Endothelial cell of umbilical vein (primary cell): ENCODE measurements at places on chromosomes 7 and 10.
A peak's percentile ranks its signal among the peaks of the same experiment; 100 is the strongest.

- DNase-seq, result no peak
These were observed 47.1 kb downstream of the PAPSS2 start for GRCh38 chr10:87706731-87707130.

DNA sequence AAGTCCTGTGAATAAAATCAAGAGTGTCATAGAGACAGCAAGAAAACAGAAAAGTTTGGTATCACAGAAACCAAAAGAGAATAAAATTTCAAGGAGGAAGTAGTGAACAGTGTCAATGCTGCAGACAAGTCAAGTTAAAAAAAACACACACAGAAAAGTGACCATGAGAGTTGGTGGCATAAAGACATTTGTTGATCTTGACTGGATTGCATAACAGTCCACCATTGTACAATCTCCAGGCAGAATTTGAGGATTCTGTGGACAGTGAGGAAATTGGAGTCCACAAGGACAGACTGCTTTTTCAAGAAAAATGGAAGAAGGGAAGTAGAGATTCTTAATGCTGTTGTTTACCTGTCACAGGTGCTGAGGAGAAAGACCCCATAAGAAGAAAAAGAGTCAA, 412.5 kb downstream of the PLXDC2 start:
- no peak for DNase-seq

- no peak for DNase-seq
These were observed 603 bp upstream of the HECW1 start for GRCh38 chr7:43111630-43112458.

GRCh38 chr7:133753513-133753912, 373.6 kb upstream of the LRGUK start:
- DNase-seq, result no peak

GRCh38 chr10:107238275-107238674, 73.8 kb upstream of the SORCS1 start:
- no peak for DNase-seq

DNA sequence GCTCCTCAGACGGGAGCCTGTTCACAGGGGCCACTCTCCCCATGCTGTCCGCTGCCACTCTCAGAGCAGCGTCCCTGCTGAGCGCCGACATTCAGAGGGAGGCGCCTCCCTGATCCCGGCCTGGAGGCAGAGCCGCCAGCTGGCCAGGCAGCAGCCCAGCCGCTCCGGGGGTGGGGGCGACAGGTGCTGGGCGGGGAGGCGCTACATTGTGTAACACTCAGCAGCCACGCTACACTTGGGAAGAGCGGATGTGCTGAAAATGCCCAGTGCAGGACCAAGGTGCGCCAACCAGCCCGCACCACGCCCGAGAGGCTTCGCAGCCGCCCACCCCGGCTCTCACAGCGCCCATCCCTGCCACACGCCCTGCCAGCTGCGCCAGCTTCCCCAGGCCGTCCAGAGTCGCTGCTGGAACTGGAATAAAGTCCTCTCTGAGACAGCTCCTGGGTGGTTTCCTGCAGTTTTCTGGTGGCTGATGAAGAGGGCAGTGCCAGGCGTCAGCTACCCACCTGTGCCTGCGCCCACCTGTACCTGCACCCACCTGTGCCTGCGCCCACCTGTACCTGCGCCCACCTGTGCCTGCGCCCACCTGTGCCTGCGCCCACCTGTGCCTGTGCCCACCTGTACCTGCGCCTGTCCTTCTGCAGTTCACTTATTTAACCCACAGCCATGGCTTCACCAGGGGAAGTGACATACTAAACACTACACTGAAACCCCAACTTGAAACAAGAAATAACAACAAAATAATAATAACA, 25.7 kb downstream of the STK32C start:
- DNase-seq, result no peak

DNA sequence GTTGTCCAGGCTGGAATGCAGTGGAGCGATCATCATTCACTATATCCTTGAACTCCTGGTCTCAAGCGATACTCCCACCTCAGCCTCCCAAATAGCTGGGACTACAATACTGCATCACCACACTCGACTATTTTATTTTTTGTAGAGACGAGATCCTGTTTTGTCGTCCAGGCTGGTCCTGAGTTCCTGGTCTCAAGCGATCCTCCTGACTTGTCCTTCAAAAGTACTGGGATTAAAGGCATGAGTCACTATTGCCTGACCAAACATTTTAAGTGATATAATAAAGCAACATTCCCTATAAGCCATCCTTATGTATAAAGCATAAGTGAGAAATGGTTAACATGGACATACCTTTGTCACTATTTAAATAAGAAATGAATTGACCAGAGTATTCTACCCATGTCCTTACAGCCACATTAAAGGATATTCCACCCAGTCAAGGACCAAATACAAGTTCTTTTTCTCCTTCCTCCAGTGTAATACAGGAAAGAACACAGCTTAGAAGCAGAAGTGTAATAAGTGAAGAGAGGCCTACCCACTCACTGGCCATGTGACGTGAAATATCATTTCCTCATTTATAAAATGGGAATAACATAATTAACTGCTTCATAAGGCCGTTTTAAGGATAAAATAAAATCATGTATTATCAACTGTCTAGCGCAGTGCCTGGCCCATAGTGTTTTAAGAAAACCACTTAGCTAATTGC, 82.0 kb downstream of the DOCK4 start:
- no peak for DNase-seq

DNA sequence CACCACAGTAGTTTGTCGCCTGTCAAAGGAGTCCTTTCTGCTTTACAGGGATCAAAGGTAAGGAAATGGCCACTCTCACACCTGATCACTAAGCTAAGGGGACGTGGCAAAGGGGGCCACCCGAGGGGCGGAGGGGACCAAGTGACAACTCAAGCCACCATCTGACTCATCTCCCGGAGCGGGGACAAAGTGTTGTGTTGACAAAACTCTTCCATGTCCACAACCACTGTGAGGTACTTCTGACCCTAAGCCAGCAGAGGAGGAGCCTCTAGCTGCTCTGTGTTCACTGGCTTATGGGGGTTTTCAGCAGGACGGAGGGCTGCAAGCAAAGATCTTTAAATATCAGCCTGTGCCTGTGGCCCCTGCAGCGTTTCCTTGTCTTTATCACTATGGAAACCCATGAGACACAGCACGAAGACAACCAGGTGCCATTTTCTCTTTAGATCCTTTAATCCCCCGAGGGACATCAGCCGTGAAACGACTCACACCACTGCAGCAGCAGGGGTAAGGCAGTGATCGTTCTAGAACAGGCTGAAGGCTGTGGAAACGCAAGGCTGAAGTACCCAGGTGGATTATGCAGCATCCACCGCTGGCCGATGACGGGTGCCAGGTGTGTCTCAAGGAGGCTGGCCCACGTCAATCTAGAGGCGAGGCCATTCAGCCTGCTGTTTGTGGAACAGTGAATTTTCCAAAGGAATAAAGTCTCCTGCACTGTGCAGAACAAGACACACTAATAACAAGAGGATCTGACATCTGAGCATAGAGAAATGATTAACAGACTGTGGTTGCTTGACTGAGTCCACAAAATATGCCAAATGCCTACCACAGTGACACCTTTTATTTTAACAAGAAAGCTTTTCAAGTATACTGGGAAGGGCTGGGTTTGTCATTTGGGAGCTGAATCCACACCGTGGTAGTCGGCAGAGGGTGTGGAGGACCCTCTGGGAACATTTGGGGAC, 26.6 kb upstream of the DDC start:
- no peak for DNase-seq

GRCh38 chr7:2799253-2799652, 44.9 kb downstream of the GNA12 start:
- DNase-seq, result no peak

- DNase-seq, result no peak
These were observed 158.5 kb downstream of the CDH23 start for GRCh38 chr10:71555087-71555723.

- peak; percentile 30 for DNase-seq
These were observed 21.9 kb downstream of the DPY19L1 start for GRCh38 chr7:35015346-35015859.

DNA sequence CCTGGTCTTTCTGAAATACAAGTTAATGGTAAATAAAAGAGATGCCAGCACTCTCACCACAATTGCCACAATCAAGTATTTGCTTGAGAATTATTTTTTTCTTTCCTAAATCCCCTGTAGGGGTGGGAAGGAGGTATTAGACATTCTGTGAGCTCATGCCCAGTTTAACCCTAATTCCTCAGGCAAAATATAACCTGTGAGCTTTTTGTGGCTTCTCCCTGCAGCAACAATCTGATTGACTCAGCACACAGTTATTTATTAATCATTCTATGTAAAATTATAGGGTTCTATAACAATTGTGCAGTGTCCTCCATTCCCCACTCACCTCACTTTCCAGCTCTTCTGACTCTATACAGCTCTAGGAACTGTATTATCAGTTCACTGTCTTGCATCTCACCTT, 66.3 kb downstream of the GLI3 start:
- no peak for DNase-seq

- no peak for DNase-seq
These were observed 17.3 kb downstream of the DAGLB start for GRCh38 chr7:6430271-6430940.

DNA sequence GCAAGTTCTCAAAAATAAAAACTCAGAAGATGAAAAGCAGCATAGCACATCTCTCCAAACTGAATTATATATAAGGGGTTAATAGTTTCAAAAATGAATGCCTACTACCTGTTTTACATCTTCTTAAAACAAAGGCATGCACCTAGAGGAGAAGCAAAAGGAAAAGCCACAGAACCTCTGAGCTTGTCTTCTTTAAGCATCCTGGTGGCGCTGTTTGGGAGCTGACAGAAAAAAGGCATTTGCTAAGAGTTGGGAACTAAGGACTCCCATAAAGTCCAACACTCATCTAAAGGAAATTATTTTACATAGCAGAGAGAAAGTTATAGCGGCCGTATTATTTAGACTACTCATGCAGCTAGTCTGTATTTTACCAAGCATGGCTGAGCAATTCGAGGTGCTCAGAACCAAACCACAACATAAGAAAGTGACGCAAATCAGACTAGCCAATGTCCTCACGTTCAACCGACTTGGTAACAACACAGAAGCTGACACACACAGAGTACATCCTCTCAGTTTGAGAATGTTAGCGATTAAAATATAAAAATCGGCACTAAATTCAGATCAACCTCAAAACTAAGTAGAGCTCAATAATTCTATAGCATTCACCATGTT, 38.8 kb downstream of the PTN start:
- no peak for DNase-seq

DNA sequence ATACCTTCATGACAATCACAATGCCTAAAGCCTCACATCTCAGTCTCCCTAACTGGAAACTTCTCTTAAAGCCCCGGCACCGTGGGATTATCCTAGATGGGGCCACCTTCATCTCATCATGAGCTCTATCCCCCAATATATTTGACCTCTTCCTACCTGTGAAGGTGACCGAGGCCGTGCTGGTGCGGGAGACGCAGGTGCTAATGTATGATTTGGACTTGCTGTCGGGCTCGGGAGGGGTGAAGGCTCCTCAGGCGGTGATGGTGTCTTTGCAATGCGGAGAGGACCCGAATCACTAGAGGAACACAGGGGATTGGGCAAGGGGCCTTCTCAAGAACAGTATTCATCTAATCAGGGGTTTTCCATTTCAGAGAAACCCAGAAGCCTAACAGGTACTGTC, 168.4 kb downstream of the AMPH start:
- no peak for DNase-seq

DNA sequence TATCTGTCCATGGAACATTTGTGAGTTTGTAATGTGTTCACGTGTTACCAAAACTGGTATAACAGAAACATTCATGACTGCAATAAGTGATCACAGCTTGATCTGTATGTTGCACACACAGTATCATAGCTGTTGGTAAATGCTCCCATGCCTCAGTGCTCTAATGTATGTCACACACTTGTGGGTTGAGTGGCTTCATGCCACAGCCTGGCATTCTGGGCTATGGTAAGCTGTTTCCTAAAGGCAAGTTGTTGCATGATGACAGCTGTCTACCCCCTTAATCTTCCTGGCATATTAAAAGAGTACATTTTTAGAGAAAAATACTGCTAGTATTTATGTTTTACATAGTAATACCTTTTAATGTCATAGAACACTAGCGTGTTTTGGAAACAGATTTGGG, 35.2 kb downstream of the PRPF18 start:
- DNase-seq, result no peak

- no peak for DNase-seq
These were observed 4.8 kb downstream of the RUFY2 start for GRCh38 chr10:68402276-68402675.

GRCh38 chr10:115665549-115665948, 572.4 kb downstream of the ATRNL1 start:
- DNase-seq, result no peak

DNA sequence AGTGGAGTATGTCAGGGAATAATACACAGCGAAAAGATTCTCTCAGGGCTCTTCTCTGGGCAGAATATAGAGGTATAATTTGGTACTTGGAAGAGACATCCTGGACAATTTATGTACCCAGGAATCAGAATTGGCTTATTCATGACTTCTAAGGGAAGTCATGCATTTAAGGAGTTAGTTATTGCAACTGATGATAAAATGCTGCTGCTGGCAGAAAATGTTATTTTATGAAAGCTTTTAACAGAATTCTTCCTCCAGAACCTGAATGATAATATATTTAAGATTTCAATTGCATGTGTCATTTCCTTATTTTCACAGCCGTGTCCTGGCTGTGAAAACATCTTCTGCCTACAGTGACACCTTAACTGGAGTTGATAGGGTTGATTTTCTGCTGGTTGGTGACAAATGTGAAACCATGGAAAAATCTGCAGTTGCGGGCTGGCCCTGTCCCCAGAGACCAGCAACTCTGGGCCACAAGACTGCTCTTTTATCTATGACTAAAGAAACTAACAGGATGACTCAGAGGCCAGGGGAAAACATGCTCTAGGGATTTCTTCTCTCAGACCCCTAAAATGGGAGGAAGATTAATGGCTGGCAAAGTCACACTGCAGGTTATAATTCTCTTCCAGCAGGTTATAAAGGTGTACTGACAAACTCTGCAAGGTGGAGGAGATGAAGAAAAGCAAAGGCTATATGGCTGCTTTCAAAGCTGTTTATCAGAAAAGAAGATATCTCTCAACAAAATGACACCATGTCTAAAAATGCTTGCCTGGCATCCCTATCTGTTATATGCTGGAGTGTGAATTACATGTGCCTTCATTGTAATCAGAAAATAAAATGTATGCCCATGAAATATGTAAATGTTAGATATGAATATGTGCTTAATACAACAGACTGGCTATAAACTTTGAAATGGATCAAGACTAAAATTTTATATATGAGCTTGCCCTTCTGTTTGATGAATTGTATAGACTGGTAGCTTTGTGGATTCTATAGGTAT, 12.1 kb upstream of the TRUB1 start:
- peak; percentile 77 for DNase-seq

GRCh38 chr7:30322271-30323005, 38.0 kb downstream of the ZNRF2 start:
- no peak for DNase-seq

DNA sequence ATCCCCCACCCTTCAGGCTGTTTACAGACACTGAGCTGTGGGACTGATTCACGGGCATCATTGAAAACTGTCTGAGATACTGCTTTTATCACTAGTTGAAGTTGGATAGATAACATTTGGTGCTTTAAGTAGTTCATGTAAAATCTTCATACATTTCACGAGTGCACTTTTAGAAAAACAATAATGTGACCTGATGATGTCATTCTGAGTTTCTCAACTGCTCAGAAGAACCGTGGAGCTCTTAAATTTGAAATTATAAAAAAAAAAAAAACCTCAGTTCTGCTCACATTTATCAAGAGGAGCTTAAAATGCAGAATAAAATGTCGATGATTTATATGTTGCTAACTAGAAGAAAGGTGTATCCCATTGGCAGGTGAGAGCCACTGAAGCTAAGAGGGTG, 81.5 kb downstream of the GALNT11 start:
- DNase-seq, result no peak

GRCh38 chr10:71766717-71767419, 6.5 kb downstream of the VSIR start:
- DNase-seq, result peak; percentile 54

GRCh38 chr7:93147363-93147762, 822 bp downstream of the SAMD9L start:
- DNase-seq, result peak; percentile 76
